ENCODE measurements at places on chromosomes 6 and 20.
A peak's percentile ranks its signal among the peaks of the same experiment; 100 is the strongest.

- DNase-seq: peak; percentile 49
Observed at GRCh38 chr20:235891-236290, 8.8 kb downstream of the DEFB129 start.

DNA sequence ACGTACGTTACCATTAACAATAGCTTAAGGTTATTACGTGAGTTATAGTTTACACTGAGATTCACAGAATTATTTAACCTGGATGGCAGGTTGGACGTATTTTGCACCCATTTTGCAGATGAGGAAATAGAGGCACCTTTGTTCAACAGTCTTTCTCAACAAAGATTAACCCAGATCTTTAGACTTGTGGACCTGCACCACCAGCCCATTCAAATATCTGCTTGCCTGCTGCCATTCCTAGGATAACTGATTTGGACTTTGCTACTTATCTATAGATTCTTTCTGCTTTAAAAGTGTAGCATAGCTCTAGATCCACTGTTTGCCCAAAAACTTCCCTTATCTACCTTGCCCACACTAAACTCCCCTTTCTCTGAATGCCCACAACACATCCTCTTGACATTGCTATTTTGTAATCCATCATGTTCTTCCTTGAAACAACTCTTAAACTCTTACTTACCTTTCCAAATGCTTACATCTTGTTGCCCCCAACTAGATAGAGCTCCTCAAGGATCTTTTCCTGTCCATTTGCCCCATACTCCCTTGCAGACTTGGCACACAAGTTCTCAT, 56.4 kb upstream of the TNFAIP3 start:
- no peak for DNase-seq

DNA sequence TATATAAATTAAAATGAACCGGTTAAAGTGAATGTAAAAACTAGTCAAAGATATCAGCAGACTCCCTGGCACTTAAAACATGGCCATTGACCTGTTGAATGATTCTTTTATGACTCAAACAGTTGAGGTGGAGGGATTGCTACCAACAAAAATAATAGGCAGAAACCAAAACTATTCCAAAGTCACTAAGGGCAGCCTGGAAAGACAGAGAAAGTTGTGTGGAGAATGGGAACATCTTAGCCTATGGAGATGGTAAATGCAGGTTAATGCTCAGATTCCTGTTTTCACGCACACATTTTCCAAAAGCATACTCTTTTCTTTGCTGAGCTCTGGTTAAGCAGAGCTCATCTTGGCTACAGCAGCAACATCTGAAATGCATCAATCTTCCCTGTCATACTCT, 553.5 kb downstream of the HACE1 start:
- peak; percentile 3 for DNase-seq

GRCh38 chr6:76803038-76803580, 660.2 kb downstream of the HTR1B start:
- DNase-seq: no peak
